ENCODE measurements at places on chromosomes 6 and 20.

- DNase-seq: no peak
These were observed 84.4 kb downstream of the MAP7 start for GRCh38 chr6:136465766-136466303.

DNA sequence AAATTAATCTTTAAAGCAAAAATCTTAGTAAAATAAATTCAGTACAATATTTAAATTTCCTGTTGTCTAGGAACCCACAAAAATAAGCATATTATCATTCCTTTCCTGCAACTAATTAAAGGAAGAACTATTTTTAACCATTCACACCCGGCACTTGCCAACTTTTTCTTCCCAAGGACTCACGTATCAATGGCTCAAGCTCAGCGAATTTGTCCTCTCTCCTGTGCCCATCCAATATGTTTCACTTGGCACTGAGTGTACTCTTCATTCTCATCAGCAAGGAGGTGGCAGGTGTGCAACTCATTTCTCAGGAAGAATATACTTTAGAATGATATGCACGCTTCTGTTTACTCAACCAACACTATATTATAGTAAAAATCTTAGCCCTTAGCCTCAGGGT, 419.4 kb downstream of the C6orf118 start:
- DNase-seq: no peak

GRCh38 chr20:21156266-21156665, 30.4 kb downstream of the KIZ start:
- peak; percentile 29 for DNase-seq

DNA sequence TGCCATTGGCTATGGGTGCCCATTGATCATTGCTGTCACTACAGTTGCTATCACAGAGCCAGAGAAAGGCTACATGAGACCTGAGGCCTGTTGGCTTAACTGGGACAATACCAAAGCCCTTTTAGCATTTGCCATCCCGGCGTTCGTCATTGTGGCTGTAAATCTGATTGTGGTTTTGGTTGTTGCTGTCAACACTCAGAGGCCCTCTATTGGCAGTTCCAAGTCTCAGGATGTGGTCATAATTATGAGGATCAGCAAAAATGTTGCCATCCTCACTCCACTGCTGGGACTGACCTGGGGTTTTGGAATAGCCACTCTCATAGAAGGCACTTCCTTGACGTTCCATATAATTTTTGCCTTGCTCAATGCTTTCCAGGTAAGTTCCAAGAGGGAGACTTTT, 16.4 kb downstream of the ADGRF4 start:
- no peak for DNase-seq

- DNase-seq: no peak
These were observed 46.9 kb upstream of the ENPP5 start for GRCh38 chr6:46217671-46218131.

- no peak for DNase-seq
These were observed 280.3 kb upstream of the TCF21 start for GRCh38 chr6:133608620-133609019.

DNA sequence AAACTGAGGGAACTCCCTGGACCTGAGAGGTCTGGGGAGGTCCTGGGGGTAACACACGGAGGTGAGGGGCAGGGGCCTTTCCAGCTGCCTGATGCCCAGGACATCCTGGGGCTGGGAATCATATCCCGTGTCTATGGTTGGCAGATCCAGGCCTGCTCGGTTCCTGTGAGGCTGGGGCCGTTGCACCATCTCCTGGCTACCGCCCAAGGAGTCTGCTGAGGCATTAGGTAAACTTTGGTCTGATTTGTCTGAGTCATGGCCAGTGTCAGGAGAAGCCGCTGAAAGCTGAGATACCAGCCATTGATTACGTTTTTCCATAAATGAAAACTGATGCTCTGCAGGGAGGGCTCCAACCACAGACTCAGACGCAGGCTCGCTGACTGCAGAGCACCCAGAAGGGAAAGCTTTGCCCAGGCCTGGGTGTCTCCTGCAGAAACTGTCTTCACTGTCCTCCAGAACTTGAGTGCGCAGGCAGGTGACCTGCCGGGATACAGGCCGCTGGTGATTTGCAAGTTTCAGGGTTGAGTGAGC, 14.2 kb downstream of the TRAF3IP2 start:
- peak; percentile 98 for DNase-seq

GRCh38 chr6:90131614-90132423, 164.8 kb downstream of the BACH2 start:
- no peak for DNase-seq

DNA sequence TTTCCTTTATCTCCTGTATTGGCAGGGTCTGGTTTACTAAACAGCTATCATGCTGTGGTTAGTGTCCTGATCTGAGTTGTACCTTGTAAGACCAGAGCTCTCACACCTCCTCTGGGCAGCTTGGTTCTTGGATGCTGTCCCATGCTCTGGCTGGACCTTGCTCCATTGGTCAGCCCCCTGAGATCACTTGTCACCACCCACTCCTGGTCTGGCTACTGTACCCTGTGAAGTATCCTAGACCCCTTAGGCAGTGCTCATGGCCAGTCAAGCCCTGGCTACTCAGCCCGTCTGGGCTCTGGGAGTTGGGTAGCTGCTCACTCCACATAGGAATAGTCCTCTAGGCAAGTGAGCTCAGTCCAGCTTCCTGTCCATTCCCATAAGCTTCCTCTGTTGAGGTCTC, 31.1 kb downstream of the ADGRF4 start:
- DNase-seq: no peak

DNA sequence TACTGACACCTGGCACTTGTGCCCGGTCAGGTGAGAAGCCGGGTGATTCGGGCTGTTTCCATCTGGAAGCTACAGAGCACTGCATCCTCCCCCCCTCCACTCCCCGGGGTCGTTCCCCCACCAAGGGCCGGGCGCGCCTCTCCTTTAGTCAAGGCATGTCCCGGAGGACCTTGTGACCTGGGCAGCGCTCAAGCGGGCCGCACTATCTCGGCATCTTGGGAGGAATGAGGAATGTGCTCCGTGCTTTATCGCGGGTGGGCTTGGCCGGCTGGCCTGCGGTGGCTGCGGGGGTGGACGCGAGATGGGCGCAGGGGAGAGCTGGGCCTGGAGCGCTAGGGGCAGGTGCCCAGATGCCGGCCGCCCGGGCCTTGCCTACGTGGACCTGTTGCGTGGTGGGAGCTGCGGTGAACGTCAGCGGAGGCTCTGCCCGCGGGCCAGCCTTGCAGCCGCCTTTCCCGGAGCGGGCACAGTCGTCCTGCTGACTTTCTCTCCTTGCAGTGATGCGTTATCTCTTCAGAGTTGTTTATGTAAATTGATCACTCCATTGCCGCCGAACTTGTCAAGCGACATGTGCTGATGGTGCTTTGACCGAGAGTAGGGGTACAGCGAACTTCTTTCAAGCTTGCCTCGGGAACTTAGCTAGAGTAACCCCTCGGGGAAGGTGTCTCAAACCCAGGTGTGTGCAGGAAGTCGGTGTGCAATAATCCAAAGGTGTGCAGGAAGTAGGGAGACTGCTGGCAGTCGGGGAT, 1.1 kb downstream of the LRRC1 start:
- no peak for DNase-seq

- no peak for DNase-seq
These were observed 75.9 kb downstream of the ERMARD start for GRCh38 chr6:169827290-169827717.

- DNase-seq: no peak
These were observed 62.2 kb upstream of the DDR1 start for GRCh38 chr6:30821862-30822784.

DNA sequence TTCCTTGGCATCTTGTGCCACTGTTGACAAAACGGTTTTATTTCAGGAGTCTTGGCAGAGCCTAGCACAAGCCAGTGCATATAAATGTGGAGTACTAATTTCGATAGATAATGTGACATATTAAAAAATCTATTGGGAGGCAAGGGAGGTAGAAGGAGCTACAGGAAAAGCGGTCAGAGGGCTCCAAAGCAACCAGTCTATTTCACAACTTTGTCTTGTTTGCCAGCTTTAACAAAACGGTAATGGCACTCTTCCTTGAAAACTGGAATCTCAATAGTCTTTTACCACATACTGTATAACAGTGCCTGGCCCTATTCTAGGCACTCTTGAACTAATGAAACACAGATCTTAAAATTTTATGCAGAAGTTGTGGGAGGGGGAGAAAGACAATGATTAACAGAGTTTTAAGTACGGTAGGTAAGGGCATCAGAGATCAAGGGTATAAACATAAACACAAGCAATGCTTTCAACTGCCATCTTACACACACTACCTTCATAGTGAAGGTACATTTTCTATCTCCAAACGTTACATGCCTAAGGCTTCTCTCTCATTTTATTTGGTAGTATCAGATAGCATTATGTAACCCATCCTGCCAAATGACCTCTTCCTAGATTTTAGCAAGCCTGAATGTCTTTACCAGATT, 33.5 kb upstream of the SYNCRIP start:
- DNase-seq: no peak

- peak; percentile 8 for DNase-seq
These were observed 27.7 kb downstream of the PHF3 start for GRCh38 chr6:63663147-63663955.

- DNase-seq: no peak
These were observed 219.4 kb downstream of the SOD2 start for GRCh38 chr6:159473475-159474263.

- DNase-seq: no peak
These were observed 89.8 kb upstream of the TENT5A start for GRCh38 chr6:81842254-81842653.

GRCh38 chr6:96823743-96824142, 13.5 kb downstream of the GPR63 start:
- DNase-seq: no peak

- DNase-seq: no peak
These were observed 7.3 kb downstream of the SCML4 start for GRCh38 chr6:107816818-107817217.

DNA sequence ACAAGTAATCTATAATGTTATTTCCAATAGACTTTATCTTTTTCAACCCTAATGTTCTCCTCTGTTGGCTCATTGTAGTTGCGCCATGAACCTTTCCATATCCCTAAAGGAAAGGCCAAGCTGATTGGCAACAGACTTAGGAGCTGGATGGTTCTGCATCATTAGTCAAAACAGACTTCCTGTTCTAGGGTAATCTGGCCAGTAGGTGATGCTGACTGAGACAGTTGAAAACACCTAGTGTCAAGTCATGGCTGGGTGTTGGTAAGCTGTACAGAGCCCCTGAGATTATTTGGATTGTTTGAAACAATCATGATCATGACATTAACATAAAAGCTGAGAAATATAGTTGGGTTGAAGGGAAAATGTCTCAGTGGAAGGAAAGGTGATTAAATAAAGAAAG, 231.4 kb downstream of the PHACTR1 start:
- DNase-seq: no peak

All from HS-27A (cell line).